ENCODE measurements at places on chromosomes 4 and X.

- no peak for DNase-seq
Measured at GRCh38 chr4:83731609-83732008, 195.7 kb downstream of the GPAT3 start.

GRCh38 chr4:40564004-40564403, 65.7 kb downstream of the RBM47 start:
- DNase-seq: no peak

GRCh38 chr4:33715841-33716395, 2528.4 kb downstream of the ARAP2 start:
- no peak for DNase-seq

DNA sequence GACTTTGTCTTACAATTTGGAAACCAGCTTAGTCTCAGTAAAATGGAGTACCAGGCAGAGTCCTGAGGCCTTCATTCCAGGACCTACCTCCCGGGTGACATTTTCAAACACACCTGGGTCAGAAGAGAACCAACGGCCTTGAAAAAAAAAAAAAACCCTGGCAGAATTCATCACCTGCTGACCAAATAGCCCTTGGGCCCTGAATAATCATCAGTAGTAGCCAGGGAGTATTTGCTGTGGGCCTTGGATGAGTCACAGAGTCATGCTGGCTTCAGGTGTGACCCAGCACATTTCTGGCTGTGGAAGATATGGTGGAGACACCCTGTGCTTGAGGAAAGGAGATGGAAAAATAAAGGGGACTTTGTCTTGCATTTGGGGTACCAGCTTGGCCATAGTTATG, 92.2 kb downstream of the LPAR4 start:
- no peak for DNase-seq

- no peak for DNase-seq
Measured at GRCh38 chr4:181853881-181854511, 389.2 kb upstream of the TENM3 start.

DNA sequence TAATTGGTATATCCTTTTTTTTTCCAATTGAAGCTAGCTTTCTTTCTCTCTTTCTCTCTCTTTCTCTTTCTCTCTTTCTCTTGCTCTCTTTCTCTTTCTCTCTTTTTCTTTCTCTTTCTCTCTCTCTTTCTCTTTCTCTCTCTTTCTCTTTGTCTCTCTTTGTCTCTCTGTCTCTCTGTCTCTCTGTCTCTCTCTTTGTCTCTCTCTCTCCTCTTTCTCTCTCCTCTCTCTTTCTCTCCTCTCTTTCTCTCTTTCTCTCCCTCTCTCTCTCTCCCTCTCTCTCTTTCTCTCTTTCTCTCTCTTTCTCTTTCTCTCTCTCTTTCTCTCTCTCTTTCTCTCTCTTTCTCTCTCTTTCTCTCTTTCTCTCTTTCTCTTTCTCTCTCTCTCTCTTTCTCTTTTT, 66.6 kb downstream of the ASMT start:
- DNase-seq: no peak

DNA sequence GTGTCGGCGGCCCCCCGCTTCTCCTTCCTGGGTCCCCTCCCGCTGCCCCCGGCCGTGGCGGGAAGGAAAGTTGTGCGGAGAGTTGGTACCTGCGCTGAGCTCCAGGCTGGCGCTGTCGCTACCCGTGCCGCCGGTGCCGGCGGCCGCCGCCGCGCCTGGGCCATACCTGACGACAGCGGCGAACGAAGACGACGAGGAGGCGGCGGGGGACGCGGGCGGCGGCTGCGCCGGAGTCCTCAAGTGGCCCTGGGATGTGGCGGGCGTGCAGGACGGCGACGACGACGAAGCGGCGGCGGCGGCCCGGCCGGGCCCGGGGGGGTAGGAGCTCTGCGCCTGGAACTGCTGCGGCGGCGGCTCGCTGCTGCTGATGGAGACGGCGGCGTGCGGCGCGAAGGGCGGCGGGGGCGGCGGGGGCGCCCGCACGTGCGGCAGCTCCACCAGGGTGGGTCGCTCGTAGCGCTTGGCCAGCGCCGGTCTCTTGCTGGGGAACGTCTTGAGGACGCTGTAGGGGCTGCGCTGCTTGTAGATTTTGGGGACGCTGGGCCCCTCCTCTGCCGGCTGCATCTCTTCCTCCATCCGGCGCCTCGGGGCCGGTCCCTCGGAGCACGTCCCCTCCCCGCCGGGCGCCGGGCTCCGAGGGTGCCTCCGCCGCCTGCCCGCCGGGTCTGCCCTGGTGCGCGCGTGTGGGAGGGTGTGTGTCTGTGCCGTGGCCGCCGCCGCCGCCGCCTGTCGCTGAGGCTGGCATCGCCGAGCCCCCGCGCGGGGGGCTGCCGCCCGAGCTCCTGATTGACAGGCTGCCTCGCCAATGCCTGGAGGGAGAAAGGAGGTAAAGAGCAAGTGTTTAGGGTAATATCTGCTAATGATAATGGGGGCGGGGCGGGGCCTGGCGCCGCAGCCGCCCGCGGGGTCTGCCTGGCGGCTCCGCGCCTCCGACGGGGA, 618 bp downstream of the BEND4 start:
- peak; percentile 10 for DNase-seq

- DNase-seq: no peak
Measured at GRCh38 chr4:139801895-139802294, 136.3 kb downstream of the MGST2 start.

Data from stimulated activated CD4-positive, alpha-beta T cell treated with anti-CD3 and anti-CD28 coated beads, Interleukin-1b, Interleukin-23, amount 100 ng/mL, for 48 hours (primary cell).